Esophagus muscularis mucosa (tissue), 4 donors: ENCODE measurements at places on chromosomes 5 and 9.

GRCh38 chr9:5832071-5832537 lies 813 bp downstream of the ERMP1 start:
- no peak for DNase-seq

GRCh38 chr9:126108240-126108639 lies 218.4 kb upstream of the MVB12B start:
- DNase-seq = no peak

GRCh38 chr9:129052592-129052991 lies 16.2 kb downstream of the MIGA2 start:
- DNase-seq = no peak

DNA sequence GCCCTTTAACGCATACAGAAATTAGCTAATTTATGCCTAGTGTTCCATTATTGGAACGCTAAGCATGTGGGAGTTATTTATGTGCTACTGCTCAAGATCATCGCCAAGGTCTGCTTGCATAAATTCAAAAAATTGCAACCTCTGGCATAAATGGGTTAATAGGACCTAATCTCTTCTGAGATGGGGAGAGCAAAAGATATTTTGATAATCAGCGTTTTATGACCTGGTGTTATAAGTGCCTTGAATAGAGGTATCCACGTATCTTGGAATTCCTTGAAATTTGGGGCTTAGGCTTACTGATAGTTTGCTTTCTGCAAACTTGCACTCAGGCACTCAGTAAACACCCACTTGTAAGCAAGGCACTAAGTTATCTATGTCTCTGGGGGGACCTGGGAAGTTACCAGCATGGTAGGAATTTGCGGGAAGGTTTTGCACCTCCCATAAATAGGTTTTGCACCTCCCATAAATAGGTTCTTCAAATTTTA lies 1.8 kb downstream of the SUB1 start:
- DNase-seq = no peak

DNA sequence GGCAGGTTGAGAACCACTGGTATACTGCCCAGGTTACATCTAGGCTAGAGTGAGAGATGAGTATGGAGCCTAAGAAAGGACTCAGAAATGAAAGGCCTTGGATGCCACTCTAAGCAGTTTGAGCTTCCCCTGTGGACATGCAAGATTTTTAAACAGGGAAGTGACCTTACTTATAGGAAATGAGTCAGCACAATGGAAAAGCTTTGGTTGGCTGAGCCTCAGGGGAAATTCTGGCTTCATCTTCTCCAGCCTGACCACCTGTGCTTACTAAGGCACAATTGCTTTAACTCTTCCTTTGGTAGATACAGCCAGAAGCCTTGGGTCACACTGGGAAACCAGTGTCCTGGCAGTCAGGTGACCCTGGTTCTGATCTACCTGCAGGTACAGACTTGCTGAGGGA lies 380.2 kb upstream of the ZNF462 start:
- DNase-seq = peak; percentile 75

DNA sequence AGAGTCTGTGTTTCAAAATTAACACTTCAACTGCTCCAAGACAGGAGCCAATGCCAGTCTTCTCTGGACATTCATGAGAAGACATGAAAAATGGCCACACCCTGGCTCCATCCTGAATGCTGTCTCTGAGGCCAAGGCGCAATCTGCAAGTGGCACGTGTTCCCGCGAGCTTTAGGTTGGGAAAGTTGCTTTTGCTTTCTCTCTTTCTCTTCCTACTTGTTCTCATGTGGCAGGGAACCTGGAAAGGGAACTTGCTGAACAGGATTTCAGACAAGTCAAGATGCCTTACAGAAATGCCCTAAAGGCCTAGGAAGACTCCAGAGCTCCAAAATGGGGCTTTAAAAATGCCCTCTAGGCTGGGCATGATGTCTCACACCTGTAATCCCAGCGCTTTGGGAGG lies 91.9 kb upstream of the OTULINL start:
- no peak for DNase-seq

DNA sequence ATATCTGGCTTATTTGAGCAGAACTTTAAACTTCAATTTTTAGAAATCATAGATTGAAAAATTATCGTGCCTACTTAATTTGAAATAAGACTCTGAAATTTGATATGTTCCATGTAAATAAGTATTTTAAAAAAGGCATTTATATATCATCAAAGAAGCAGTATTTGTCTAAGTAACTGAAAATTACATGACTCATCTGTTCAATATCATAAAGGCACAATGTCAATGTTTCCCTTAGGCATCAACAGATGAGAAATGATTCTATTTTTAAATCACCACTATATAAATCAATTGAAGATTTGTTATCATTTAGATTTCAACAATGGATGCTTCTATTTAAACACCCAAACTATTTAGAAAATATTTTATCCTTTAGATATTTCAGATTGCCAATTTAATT lies 142.9 kb upstream of the POU5F2 start:
- no peak for DNase-seq

- no peak for DNase-seq
These were observed 81.6 kb upstream of the TNFAIP8 start for GRCh38 chr5:119274030-119274766.

- no peak for DNase-seq
These were observed 76.0 kb downstream of the ARL15 start for GRCh38 chr5:54234304-54234933.

DNA sequence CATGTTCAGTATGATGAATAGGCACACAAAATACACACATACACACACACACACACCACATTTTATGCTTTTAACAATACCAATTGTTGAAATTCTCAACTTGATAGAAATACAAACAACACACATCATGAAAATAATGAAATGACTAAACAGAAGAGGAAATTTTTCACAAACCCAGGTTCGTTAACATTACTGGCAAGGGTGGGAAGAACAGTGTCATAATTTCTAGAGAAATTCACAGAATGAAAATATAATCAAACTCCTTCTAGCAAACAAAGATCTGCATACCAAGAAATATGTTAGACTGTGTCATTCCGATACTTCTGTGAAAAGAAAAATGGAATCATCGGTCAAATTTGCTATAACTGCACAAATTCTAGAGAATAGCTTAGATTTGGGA lies 41.9 kb downstream of the ST8SIA4 start:
- DNase-seq = no peak

- DNase-seq = no peak
These were observed 27.2 kb downstream of the PIK3R1 start for GRCh38 chr5:68242743-68243142.

- DNase-seq = no peak
These were observed 488.6 kb upstream of the TRPC7 start for GRCh38 chr5:136853971-136854370.

GRCh38 chr9:132409828-132410528 lies at the start of gene CFAP77:
Gene CFAP77, plus strand, starts transcription at chr9:132410211. Its CDS starts 61 bp downstream, at chr9:132410272.
- DNase-seq = no peak

DNA sequence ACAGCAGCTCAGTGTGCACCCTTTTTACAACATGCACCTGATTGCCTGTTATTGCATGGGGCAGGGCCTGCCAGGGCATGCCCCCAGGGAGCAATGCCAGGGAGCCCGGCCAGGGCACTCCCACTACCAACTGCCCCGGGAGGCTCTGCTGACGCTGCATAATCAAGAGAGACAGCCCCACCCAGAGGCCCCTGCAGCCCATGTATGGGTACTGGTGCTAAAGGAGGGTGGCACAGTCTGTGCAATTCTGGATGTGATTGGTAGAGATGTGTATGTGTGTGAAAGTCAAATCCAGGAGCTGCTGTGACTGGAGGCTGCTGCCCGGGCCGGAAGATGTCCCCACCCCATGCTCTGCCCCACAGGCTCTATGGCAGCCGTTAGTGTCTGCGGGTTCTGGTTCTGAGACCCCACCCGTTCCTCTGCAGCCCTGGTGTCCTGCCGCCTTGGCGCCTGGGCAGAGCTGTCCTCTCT lies 3.9 kb upstream of the NEURL1B start:
- no peak for DNase-seq

DNA sequence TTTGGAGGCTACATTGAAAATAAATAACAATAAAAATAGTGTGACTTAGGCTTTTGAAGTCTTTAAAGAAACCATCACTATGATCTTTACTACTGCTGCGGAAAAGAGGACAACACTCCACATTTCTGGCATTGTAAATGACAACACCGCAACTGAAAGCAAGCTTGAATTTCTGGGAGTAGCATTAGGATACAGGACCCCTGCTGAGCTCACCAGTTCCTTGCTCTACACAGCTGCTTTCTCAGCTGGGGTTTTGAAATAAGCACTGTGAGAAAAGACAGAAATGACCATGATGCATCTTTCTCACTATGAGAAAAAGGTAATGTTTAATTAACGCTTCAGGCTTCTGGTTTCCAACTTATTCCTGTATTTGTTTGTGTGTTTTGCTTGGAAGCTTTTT lies 168.0 kb downstream of the TAF11L14 start:
- no peak for DNase-seq

GRCh38 chr5:122870219-122870856 lies 24.9 kb downstream of the SNX24 start:
- no peak for DNase-seq

- DNase-seq = no peak
These were observed 610.9 kb downstream of the CHSY3 start for GRCh38 chr5:130514984-130515690.

GRCh38 chr9:123216251-123216797 lies 52.1 kb downstream of the STRBP start:
- no peak for DNase-seq

DNA sequence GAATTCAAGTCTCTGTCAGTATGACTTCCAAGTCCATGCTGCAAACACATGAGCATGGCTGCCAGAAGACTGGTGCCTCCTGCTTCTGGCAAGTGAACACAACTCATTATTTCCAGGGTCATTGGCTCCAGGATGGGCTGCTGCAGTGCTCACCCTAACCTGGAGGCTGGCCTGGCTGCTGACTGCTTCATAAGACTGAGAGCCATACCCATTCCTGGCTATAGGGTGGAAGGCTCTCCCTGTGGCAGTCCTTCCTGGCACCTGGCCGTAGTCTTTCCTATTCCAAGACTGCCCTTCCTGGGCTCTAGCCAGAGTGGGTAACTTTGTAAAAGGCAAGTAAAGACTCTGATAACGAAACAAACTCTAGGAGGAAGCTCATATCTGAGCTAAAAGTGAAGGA lies 51.2 kb downstream of the CXXC5 start:
- no peak for DNase-seq
